ENCODE measurements at places on chromosomes 4 and X.

DNA sequence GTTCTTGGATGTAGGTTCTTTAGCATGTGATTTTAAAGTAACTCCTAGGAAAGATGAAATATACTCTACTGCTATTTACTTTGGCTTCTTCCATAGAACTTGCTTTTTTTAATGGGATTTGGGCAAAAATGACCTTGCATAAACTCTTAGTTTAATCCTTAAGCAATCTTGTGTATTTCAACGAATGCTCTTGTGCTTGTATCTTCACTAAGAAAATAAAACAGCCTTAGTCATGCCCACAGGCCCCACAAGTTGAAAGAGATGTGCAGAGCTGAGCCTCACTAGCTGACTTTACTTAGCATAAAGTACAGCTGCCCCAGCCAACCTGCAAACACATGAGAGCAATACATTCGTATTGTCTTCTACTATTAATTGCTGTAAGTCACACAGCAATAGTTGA lies 1609.2 kb downstream of the STIM2 start:
- no peak for DNase-seq

GRCh38 chr4:94668724-94669123 lies 89.0 kb upstream of the BMPR1B start:
- DNase-seq = no peak

- no peak for DNase-seq
These were observed 417.1 kb upstream of the GALNT7 start for GRCh38 chr4:172751550-172751949.

GRCh38 chr4:121189326-121190215 lies 25.4 kb upstream of the TNIP3 start:
- peak; percentile 15 for DNase-seq

DNA sequence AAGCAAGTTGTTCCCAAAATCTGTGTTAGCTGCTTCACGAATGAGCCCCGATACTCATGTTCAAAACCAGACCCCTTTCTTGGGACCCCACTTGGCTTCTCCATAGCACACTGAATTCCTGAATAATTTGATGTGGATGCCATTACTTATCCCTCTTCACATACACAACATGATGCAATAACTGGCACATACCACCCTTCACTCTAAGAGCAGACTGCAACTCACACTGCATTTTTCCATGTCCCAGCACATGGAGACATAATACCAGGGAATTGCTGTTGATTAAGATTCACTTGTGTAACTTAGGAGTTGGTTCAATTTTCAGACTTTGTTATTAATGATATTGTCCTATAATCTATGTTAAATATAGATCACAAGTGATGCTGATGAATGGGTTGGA lies 213.4 kb downstream of the MAML3 start:
- no peak for DNase-seq

GRCh38 chrX:1392376-1393068 lies 609 bp upstream of the SLC25A6 start:
- DNase-seq = no peak

Measured in stimulated activated CD4-positive, alpha-beta T cell treated with anti-CD3 and anti-CD28 coated beads, TNF-alpha, amount 100 ng/mL, for 4 hours (primary cell).